ENCODE measurements at places on chromosomes 11 and 22.

- no peak for DNase-seq
Observed at GRCh38 chr11:20973940-20974559, 304.7 kb downstream of the NELL1 start.

- no peak for DNase-seq
Observed at GRCh38 chr11:120819437-120820365, 204.2 kb upstream of the TBCEL start.

DNA sequence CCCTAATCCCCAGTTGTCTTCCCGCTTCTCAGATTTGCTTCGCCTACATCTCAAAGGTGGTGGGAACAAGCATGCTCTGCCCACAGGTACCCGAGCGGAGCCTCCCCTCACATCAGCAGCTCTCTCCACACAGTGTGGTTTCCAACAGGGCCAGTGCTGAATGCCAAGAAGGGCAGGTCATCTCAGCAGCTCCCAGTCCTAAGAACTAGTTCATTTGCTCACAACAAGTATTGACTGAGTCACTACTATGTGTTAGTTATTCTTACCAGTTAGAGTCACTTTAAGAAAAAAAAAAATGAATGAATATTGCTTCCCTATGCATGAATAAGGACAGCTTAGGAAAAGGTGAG lies 66.2 kb downstream of the THAP12 start:
- DNase-seq: peak; percentile 70

- DNase-seq: no peak
Observed at GRCh38 chr11:36399236-36399635, 103.1 kb downstream of the PRR5L start.

DNA sequence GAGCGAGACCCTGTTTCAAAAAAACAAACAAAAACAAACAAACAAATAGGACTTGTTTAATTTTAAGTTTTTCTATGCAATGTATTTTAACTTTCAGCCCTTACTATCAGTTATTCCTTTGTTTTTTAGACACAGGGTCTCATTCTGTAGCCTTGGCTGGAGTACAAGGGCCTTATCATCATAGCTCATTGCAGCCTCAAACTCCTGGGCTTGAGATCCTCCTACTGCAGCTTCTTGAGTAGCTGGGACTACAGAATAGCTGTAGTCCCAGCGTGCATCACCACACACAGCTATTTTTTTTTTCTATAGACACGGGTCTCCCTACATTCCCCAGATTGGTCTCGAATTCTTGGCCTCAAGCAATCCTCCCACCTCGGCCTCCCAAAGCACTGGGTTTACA lies 44.5 kb downstream of the PIK3C2A start:
- DNase-seq: no peak

- no peak for DNase-seq
Observed at GRCh38 chr11:61164606-61165424, 3.6 kb upstream of the VPS37C start.

DNA sequence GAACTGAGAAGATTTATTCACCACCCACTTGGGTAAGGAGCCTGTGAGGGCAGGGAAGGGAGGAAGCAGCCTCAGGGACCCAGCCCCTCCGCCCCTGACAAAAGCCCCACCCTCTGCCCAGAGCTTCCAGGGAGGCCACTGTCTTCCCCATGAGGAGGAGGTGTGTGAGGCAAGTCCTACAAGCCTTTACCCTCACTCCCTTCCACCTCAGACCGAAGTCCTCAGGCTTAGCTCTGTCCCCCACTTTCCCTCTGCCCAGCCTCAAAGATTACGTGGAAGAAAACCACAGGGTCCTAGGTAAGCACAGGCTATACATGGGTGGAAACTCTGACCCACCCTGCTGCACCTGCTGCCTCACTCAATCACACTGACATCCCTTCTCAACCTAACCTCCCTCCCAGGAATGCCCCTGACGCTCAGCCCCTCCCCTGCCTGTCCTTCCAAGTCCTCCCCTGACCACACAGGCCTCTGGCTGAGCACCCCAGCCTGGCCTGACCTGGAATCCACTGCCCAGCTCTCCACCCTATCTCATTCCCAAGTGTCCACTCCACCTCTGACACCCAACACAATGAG lies 3.6 kb upstream of the ARAP1 start:
- no peak for DNase-seq

GRCh38 chr11:75277211-75277805 lies 36.7 kb downstream of the TPBGL start:
- no peak for DNase-seq

- no peak for DNase-seq
Observed at GRCh38 chr11:130573767-130574166, 125.3 kb downstream of the ADAMTS15 start.

GRCh38 chr11:134539285-134539684 lies 127.2 kb upstream of the B3GAT1 start:
- DNase-seq: no peak

DNA sequence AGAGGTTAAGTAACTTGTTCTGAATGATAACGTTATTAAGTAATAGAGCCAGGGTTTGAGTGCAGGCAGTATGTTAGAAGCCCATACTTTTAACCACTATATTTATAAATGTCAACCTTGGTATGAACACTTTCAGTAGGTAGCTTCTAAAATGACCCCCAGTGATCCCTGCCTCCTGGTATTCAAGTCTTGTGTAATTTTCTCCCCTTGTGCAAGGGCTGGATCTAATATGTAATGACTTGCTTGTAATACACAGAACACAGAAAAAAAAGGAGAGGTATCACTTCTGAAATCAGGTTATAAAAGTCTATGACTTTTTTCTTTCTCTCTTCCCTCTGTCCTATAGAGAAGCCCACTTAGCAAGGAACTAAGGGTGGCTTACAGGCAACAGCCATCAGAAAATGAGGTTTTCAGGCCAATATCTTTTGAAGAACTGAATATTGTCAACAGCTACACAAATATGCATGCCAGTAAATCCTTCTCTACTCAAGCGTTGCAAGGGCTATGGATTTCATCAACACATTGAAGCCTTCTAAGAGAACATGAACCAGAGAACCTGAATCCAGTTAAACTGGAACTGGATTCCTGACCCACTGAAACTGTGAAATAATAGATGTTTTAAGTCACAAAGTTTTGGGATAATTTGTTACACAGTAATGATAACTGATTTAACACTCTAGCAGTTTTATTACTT lies 712.3 kb downstream of the METTL15 start:
- no peak for DNase-seq

GRCh38 chr11:112334381-112334780 lies 73.7 kb upstream of the PLET1 start:
- no peak for DNase-seq

DNA sequence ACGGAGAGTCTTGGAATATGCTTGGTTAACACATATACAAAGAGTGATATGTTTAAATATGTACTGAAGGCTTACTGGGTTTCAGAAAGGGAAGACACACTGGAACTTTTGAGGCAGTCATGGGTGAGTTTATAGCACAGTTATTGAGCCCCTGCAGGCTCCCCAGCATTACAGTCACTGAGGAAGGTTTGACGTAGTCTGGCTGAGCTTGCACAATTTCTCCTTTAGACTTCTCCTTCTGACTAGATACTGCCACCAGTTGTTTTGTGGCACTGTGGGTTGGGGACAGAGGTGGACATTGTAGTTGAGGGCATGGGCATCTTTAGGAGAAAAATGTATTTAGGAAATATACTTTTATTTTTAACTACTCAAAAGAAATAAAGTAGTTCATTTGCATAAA lies 285.4 kb downstream of the C11orf87 start:
- no peak for DNase-seq

GRCh38 chr22:32991353-32992101 lies 66.7 kb downstream of the SYN3 start:
- DNase-seq: peak; percentile 37

GRCh38 chr11:266676-267439 lies 11.3 kb upstream of the NLRP6 start:
- no peak for DNase-seq

- no peak for DNase-seq
Observed at GRCh38 chr11:118596224-118597146, 10.9 kb upstream of the PHLDB1 start.

GRCh38 chr11:69818231-69818602 lies 999 bp downstream of the FGF3 start:
- no peak for DNase-seq

DNA sequence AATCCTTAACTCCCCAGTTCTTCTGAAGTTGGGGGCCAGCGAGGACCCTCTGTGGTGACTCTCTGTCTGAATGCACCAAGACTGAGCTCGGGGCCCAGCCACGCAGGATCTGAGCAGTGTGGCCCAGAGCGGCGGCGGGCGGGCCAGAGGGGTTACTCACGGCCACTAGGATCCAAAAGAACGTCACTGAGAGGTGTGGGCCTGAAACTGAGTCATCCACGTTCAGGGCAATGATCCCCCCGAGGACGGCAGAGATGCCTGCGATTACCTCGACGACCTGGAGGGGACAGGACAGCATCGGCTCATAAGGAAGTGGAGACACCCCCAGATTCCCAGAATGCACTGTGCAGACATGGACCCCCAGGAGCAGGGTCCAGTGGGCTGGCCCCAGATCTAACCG lies 11.2 kb downstream of the MLC1 start:
- no peak for DNase-seq

- peak; percentile 41 for DNase-seq
Observed at GRCh38 chr11:108967571-108967970, 302.7 kb downstream of the DDX10 start.

- DNase-seq: peak; percentile 2
Observed at GRCh38 chr11:88680806-88681205, 343.3 kb upstream of the CTSC start.

DNA sequence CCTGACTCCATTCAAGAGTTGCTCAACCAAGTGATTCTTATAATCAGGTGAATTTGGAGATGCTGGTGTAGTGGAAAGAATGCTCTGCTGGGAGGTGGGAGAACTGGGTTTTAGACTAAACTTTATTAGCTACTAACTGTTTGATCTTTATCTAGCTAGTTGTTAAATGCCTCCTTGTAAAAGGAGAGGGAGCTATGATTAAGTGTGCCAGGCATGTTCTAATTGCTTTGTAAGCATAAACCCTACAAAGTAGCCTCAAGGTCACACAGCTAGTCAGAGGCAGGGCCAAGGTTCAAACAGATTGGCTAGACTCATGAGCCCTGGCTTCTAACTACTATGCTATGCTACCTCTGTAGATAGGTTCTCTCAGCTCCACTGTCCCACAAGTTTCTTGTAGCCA lies 105.5 kb downstream of the NXPE2 start:
- DNase-seq: no peak

- no peak for DNase-seq
Observed at GRCh38 chr11:3135481-3136440, 29.3 kb downstream of the OSBPL5 start.

GRCh38 chr11:118060869-118061268 lies 16.0 kb upstream of the TMPRSS4 start:
- DNase-seq: no peak

DNA sequence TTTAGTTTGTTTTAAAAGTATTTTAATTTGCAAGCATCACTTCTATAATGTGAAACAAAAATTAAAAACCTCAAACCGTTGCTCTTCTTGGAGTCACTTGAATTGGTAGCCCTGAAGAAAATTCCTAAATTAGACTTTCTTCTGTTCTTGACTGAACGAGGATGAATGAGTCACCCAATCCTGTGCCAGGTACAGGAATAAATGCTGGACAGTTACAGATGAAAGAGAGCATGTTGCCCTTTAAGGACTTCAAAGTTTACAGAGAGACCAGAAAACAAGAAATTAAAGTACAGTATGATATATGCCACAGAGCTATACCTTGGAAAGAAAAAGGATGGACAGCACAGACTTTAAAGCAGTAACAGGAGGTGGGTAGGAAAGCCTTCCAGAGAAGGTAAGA lies 41.3 kb upstream of the CXCR5 start:
- peak; percentile 19 for DNase-seq

DNA sequence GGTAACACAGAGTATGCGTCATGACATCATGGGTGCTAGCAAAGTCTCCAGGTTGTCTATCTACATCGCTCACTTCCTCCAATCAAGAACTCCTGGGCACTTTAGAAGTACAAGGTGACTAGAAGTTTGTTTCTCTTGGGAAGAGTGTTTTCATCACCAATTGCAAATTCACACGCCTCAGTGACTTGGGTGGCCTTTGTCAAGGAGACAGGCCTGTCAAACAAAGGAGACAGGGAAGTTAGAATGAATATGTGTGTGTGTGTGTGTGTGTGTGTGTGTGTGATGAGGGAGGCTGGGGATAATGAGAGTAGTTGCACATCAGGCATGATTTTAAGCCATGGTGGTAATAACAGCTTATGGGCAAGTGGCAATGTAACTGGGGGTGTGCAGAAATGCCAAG lies 953.2 kb downstream of the OPCML start:
- no peak for DNase-seq

GRCh38 chr22:48359613-48359965 lies 1468.1 kb downstream of the BRD1 start:
- DNase-seq: no peak

DNA sequence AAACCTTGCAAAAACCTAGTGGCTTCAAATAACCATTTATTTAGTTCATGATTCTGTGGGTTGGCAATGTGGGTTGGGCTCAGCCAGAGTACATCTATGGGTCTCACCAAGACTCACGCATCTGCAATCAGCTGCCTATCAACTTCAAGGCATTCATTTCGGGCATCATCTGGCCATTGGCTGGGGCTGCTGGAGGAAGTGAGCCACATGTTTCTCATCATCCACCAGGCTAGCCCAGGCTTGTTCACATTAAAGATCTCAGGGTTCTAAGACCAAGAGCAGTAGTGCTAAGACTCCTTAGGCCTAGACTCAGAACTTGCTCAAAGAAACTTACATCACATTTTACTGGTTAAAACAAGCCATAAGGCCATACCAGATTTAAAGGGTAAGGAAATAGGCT lies 478.9 kb upstream of the ARHGAP42 start:
- no peak for DNase-seq

DNA sequence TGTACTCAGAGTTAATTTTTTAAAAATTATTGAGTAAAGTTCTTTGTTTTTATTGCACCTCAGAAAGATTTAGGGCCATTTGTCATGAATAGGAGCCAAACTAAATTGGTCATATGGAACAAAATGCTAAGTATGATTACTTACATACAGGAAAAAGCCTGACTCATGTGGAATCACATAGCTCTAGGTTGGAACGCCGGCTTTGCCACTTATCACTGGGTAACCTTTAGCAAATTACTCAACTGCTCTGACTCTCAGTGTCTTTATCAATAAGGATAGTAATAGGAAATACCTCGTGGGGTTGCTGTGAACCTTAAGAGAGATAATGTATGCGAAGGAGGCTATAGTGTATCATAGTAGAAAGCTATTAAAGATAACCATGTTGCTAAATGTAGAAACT lies 638.5 kb downstream of the NELL1 start:
- DNase-seq: no peak

DNA sequence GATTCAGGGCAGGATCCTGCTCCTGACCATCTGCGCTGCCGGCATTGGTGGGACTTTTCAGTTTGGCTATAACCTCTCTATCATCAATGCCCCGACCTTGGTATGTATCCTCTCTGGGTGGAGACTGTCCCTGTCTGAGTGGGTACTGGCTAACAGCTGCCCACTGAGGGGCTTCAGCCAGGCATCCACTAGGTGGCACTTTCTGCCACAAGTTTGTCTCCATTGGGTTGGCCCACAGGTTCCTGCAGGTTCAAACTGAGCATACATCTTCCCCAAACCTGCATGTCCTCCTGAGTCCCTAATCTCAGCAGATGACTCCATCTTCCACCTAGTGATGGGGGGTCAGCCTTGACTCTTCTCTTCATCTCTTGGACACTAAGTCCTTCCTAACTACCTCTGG lies 4.4 kb downstream of the SLC2A11 start:
- peak; percentile 54 for DNase-seq

Measured in EH (cell line).